Astrocyte of the hippocampus (primary cell): ENCODE measurements at places on chromosomes 2 and 18.

GRCh38 chr2:100988630-100989417, 13.3 kb upstream of the RPL31 start:
- no peak for DNase-seq

DNA sequence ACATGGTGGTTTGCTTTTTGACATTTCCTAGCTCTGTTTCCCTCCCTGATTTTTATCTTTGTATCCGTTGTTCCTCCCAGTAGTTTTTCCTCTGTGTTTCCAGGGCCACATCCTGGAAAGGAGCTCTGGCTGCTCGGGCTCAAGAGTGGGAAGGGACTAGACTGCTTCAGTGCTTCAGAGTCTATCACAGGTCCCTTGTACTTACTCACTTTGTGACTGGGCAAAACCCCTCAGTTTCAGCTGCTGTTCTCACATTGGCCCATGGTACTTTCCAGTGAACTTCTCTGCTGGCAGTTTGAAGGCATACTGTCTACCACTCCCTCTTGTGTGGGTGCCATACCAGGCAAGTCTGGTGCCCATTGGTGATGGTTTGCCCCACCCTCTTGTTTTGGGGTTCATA, 7.5 kb upstream of the STAMBP start:
- no peak for DNase-seq

GRCh38 chr2:109124982-109125592, 3.9 kb upstream of the SH3RF3 start:
- DNase-seq: peak; percentile 65

- peak; percentile 81 for DNase-seq
Measured at GRCh38 chr2:37877457-37878315, 47.4 kb upstream of the RMDN2 start.

- DNase-seq: no peak
Measured at GRCh38 chr18:10291568-10291981, 162.9 kb upstream of the APCDD1 start.

DNA sequence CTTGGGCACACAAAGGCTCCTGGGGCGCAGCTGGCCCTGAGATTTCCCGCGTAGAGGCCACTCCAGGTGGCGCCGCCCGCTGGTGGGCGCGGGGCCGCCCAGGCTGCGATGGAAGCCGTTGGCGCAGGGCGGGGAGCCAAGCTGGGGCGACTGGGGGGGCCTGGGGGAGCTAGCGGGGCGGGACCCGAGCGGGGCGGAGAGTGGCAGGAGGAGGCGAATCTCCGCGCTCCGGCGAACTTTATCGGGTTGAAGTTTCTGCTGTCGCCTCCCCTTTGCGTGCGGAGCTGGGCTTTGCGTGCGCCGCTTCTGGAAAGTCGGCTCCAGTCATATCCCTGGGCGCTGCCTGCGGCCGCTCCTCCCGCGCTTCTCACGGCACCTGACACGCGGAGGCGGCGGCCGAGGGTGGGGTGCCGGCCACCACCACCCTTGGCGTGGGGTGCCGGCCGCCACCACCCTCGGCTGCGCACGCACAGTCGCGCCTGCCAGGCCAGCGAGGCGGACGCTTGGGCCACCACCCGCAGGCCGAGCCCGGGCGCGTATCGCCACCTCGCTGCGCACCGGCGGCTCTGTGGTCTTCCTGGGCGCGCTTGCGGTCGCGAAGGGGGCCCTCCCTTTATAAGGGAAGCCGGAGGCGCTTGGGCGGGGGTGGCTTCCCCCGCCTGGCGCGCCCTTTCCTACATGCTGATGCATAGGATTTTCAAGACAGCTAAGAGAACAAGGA, 919 bp upstream of the CYP1B1 start:
- peak; percentile 93 for DNase-seq

- peak; percentile 42 for DNase-seq
Measured at GRCh38 chr2:136384531-136385303, 266.8 kb upstream of the CXCR4 start.

GRCh38 chr2:10680214-10680613, 9.6 kb downstream of the NOL10 start:
- no peak for DNase-seq

GRCh38 chr2:61887717-61888266, 664 bp downstream of the CCT4 start:
- DNase-seq: peak; percentile 62

DNA sequence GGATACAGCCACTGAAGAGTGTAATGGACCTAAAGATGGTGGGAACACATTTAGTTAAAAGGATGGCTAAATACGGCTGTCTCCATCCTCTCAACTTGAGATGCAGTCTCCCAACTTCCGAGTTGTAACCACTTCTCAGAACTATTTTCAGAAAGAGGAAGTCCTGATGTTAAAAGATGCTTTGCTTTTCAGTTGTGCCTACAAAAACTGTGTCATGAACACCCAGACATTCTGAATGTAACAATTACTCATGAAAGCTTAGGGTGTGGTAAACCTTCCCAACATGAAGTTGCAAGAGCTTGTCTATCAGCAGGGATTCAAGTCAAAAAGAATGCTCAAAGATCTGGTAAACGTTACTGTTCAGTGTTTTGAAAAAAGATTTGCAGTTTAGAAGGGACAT, 147.9 kb downstream of the DOCK10 start:
- DNase-seq: no peak

GRCh38 chr2:61763605-61764034, 90.2 kb downstream of the FAM161A start:
- DNase-seq: peak; percentile 89

GRCh38 chr2:12054956-12055618, 308.7 kb downstream of the LPIN1 start:
- no peak for DNase-seq

- peak; percentile 34 for DNase-seq
Measured at GRCh38 chr2:43318791-43319190, 92.4 kb upstream of the ZFP36L2 start.

DNA sequence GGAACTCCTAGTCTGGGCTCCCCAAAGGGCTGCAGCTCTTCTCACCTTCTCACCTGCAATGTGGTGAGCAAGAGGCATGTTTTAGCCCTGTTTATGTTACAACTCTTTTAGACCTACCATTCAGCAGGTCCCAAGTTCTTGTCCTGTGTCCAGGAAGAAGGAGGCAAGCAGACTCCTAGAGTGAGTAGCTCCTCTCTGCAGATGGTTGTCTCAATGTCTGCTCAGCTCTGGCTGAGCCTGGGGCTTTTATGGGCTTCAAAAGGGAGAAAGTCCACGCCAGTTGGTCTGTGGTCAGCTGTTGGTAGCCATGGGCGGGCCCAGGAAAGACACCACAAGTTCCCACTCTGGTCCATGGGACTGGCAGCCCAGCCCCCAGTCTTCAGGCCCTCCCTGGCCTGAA, 148.1 kb upstream of the HS6ST1 start:
- no peak for DNase-seq

GRCh38 chr18:55534547-55534946, 53.4 kb downstream of the TCF4 start:
- DNase-seq: no peak

GRCh38 chr2:101587251-101587650, 110.3 kb upstream of the MAP4K4 start:
- DNase-seq: no peak

DNA sequence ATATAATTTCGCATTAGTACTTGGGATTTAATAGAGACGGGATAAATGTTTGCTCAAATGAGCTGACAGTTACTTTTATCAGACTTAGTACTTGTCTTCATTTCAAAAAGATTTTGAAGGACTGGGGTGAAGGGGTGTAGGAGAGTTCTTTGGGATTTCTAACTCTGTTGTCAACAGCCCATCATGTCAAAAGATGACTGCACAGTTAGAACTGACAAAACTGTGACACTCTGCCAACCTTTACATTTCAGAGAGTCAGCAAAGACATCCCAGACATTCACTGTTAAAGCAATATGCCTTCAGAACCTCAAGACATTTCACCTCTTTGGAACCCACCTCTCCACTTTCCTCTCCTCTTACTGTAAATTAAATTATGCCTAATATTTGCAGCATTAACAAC, 285.4 kb upstream of the SPHKAP start:
- DNase-seq: no peak

GRCh38 chr2:100396483-100396882, 21.0 kb downstream of the CHST10 start:
- DNase-seq: no peak

DNA sequence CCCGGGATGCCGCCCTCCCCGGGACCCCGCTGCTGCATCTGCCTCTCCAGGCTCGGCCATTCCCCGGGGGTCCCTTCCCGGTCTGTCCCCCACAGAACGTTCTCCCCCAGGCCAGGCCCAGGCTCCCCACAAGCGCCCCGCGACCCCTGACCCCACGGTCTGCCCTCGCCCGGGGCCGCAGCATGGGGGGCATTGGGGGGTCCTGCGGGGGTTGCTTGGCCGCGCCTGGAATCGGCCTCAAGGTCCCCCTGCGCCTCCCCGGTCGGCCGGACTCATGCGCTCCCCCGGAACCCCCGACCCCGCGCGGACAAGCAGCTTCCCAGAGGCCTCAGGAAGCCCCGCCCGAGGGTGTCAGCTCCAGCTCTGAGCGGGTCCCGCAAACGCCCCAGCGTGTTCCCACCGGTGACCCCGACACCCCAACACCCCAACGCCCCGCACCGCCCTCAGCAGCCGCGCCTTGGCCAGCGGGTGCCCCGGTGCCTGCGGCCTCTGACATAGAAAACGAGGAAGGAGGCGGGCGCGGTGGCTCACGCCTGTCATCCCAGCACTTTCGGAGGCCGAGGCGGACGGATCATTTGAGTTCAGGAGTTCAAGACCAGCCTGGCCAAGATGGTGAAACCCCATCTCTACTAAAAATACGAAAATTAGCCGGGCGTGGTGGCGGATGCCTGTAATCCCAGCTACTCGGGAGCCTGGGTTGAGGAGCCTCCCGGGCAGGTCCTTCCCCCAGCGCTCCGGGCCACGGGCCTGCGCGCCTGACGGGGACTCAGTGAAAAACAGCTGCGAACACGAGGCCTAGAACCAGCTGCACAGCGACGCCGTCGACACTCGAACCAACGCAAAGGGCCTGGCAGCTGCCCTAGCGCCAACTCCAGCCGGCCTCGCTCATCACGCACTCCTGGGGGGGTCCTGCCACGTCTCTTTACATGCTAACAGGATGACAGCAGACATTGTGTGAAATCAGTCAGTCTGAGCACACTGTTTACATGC, 61.8 kb upstream of the CTDP1 start:
- no peak for DNase-seq

- no peak for DNase-seq
Measured at GRCh38 chr2:239042046-239042445, 194.2 kb downstream of the TWIST2 start.

DNA sequence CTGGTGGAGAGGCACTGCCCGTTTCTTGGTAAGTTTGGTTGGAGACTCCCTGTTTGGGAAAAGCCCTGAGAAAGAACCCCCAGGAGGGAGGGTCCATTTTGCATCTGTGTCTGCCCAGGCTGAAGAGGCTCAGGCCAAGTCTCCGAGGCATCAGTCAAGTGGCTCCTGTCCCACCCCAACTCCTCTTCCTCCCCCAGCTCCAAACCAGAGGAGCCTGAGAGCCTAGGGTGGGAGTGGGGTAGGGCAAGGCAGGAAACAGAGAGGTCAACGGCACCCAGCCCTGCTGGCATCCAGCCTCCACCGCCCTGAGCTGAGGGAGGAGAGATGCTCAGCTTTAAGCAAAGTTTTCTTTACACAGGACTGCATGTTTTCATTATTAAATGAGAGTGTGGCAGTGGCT, 38.2 kb downstream of the CYP27C1 start:
- no peak for DNase-seq

DNA sequence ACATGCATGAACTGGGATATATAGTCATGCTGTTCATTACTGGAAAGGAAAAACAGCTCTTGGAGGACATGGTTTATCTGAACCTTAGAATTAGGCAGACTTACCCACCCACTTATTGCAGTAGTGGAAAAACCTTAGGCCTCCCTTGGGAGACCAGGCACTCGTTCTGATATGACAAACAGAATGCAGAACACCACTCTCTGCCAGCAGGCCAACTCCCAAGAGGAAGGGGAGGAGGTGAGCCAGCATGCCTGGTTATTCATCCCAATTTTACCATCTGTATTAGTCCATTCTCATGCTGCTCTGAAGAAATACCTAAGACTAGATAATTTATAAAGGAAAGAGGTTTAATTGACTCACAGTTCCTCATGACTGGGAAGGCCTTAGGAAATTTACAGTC, 17.5 kb downstream of the C18orf63 start:
- no peak for DNase-seq

DNA sequence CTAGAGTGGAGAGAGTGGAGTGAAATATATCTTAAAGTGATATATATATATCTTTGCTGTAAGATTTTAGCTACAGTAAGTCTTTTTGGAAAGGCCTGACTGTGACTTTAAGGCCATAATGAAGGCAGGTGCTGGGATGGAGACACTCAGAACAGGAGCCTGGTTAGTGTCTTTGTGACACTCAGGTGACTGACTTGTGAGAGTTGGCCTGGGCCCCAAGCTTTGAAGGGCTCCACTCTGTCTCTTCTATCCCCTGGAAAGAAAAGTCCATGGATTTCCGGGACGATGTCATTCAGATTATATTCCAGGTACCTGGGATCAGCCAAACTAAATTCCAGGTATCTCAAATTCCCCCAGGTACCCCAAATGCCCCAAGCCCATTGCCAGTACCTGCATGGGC, 276.6 kb downstream of the PDE11A start:
- DNase-seq: no peak

GRCh38 chr2:8954990-8955389, 48.5 kb downstream of the MBOAT2 start:
- peak; percentile 35 for DNase-seq

- peak; percentile 52 for DNase-seq
Measured at GRCh38 chr2:121722479-121722878, 14.2 kb downstream of the NIFK start.

GRCh38 chr18:33960417-33960816, 264.3 kb downstream of the NOL4 start:
- no peak for DNase-seq

- DNase-seq: peak; percentile 53
Measured at GRCh38 chr18:79575891-79576685, 103.5 kb upstream of the CTDP1 start.

GRCh38 chr2:42954227-42954962, 162.0 kb upstream of the HAAO start:
- peak; percentile 81 for DNase-seq

GRCh38 chr2:207188626-207189419, 23.1 kb upstream of the KLF7 start:
- DNase-seq: peak; percentile 37

GRCh38 chr2:164739966-164740365, 101.7 kb downstream of the COBLL1 start:
- DNase-seq: peak; percentile 62

DNA sequence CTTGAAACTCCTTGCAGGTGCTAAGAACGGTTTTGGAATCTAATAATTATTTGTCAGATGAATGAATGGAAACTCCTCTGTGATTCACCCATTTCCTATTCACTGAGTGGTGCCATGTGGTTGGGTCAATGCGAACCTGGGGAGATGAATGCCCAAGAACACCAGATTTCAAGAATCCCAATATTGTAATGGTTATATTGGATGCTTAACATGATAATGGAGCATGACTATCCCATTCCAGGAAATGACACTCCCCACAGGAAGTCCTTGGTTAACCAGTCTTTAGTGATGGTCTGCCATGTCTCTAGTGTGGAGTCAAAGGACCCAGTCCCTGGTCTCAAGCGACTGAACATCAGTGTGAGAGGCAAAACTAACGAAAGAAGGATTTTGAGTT, 67.9 kb upstream of the ST3GAL5 start:
- no peak for DNase-seq
